ENCODE measurements at places on chromosomes 11 and 22.

- no peak for DNase-seq
Measured at GRCh38 chr11:118109231-118109630, 22.5 kb upstream of the SMIM35 start.

GRCh38 chr11:1832211-1832919 is 2.4 kb upstream of the SYT8 start:
- peak; percentile 67 for DNase-seq

DNA sequence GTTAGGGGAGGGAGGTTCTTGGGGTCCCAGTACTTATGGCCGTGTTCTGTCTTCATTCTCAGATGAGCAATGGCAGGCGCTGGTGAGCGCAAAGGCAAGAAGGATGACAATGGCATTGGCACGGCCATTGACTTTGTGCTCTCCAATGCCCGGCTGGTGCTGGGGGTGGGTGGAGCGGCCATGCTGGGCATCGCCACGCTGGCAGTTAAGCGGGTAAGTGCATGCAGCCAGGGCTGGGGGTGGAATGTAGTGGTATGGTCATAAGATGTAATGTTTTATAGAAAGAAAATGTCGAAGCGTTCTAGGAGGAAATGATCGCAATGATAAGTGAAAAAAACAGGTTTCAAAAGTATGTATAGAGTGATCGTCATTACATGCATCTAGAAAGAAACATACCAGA is 9.1 kb upstream of the ATF4 start:
- no peak for DNase-seq

DNA sequence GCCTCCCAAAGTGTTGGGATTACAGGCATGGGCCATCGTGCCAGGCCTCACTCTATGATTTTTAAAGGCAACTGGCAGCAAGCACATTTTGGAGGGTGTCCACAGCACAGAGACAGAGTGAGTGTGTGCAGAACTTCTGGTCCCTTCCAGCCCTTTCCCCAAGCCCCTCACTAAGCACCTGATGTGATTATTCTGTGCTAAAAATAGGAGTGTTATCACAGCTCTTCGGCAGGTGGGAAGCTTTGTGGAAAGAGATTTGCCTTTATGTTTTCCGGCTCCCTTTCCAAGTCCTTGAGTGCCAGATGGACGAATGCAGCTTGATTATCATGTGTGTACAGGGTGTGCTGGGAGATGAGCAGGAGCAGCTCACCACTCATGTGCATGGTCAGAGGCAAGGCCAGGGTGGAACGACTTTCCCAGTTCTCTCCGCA is 310.8 kb downstream of the DDX10 start:
- no peak for DNase-seq

DNA sequence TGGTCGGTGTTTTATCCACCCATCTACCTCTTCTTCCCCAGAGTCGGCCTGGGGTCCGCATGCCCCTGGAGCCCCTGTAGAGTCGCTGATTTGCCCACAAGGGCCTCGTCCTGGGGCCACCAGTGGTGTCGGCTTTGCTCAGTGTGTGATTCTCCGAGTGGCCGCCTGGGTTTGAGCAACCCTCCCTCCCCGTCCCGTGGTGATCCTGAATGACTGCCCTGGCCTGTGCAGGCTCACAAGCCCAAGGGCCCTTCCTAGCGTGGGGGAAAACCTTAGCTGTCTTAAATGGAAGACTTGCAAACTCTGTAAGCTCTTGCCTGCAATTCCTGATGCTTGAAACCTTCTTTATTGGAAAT is 128.3 kb downstream of the OSBP2 start:
- no peak for DNase-seq

DNA sequence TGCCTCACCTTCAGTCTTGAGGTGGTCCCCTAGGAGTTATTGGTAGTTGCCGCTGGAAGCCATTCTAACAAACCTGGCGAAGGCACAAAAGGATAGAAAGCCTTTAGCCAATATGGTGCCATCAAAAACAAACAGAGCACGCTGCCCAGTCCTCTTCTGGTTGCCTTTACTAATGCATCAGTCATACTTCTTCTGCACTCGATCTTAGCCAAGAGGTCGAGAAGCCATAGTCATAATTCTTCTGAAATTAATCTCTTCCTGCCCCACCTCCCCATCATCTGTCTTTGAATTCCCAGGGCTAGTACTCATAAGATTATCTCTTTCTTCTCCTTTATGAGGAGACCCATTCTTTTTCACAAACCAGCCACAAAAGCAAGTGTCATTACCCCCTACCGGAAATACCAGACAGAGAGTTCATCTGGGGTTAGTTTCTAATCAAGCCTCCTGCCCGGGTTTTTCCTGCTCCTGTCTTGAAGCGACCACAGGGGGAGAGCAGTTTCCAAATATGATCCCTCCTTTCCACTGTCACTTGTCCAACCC is 21.4 kb upstream of the EHF start:
- DNase-seq, result no peak

- no peak for DNase-seq
Measured at GRCh38 chr11:126817096-126817495, 183.5 kb downstream of the KIRREL3 start.

DNA sequence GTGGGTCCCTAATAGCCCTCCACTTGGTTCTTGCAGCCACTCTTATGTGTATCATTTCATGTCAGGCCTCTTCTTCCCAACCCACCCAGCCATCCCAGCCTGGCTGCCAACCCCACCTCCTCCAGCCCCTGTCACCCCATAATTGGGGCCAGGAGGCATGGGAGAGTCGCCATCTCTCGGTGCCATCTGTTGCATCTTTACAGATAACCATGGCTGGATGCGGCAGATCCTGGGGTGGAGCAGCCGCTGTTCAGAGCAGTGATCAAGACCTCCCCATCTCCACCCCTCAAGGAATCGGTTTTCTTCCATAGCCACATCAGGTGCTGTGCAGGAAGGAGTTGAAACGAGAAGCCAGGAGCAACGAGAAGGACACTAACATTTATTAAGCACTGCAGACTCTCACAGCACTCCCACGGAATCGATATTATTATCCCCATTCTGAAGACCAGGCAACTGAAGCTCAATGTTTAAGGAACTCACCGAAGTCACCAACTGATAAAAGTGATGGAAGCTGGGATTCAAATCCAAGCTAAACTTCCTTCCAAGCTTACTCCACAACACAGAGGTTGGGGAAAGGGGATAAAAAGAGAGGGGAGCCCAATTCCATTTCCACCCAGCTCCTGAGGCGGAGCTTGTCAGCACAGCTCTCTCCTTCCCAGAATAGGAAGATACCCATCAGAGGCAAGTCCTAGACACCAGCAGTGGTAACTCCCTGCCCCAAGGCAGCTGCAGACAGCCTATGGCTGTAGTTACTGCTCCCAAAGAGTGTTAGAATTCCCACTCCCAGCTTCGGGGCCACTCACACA is 2.7 kb downstream of the SLC43A1 start:
- DNase-seq, result no peak

- DNase-seq, result no peak
Measured at GRCh38 chr11:55719608-55720160, 53.6 kb upstream of the OR5D13 start.

DNA sequence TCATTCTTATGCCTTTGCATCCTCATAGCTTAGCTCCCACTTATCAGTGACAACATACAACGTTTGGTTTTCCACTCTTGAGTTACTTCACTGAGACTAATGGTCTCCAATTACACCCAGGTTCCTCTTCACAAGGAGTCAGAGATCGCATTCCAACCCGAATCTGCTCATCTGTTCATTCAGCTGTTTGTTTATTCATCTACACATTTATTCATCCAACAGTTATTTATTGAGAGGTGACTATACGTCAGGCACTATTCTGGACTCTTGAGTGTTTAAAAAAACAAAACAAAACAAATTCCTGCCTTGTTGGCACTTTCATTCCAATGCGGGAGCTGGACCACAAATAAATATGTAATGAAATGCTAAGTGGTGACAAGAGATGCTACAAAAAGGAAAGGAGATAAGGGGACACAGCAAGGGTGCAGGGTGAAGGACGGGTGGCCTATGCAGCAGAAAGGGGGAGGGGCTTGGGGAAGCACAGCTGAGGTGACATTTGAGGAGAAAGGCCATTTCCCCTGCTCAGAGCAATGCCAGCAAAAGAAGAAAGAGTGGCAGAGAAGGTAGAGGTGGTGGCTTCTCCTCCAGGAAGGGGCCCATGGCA is 393.8 kb upstream of the SYN3 start:
- no peak for DNase-seq

DNA sequence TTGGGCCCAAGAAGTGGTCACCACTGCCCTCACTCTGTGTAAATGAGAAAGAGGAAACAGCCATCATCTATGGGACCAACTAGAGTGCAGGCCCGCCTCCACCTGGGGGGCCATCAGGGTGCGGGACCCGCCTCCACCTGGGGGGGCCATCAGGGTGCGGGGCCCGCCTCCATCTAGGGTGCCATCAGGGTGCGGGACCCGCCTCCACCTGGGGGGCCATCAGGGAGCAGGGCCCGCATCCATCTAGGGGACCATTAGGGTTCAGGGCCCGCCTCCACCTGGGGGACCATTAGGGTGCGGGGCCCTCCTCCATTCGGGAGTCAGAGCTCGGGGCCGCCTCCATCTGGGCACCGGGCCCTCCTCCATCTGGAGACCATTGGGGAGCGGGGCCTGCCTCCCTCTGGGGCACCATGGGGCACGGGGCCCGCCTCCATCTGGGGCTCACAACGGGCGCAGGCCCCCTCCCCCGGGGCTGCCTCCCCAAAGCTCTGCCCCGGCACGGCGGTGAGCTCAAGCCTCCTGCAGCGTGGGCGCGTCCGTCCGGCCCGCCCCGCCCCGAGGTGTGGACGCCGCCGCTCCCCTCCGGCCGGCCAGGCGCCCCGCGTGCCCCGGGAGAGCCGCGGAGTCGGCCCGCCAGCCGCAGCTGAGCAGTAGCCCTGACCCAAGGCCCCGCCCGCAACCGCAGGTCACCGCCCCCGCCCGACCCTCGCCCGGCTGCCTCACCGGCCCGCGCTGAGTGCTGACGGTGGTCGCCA is 512 bp downstream of the TOLLIP start:
- DNase-seq, result no peak

GRCh38 chr22:39623603-39624500 is 53.3 kb downstream of the CACNA1I start:
- no peak for DNase-seq

GRCh38 chr11:3158821-3159220 is 6.3 kb downstream of the OSBPL5 start:
- DNase-seq, result no peak

DNA sequence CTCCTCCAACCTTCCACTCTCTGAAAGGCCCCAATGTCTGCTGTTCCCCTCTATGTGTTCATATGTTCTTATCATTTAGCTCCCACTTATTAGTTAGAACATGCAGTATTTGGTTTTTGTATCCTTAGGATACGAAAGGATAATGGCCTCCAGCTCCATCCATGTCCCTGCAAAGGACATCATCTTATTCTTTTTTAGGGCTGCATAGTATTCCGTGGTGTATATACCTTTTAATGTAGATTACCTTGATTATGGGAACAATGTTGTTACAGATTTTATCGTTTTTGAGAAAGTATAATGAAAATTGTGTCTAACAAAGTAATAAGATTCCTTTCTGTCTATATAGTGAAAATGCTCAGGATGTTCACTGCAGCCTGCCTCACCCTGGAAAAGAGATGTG is 16.0 kb upstream of the CAVIN3 start:
- DNase-seq, result no peak

DNA sequence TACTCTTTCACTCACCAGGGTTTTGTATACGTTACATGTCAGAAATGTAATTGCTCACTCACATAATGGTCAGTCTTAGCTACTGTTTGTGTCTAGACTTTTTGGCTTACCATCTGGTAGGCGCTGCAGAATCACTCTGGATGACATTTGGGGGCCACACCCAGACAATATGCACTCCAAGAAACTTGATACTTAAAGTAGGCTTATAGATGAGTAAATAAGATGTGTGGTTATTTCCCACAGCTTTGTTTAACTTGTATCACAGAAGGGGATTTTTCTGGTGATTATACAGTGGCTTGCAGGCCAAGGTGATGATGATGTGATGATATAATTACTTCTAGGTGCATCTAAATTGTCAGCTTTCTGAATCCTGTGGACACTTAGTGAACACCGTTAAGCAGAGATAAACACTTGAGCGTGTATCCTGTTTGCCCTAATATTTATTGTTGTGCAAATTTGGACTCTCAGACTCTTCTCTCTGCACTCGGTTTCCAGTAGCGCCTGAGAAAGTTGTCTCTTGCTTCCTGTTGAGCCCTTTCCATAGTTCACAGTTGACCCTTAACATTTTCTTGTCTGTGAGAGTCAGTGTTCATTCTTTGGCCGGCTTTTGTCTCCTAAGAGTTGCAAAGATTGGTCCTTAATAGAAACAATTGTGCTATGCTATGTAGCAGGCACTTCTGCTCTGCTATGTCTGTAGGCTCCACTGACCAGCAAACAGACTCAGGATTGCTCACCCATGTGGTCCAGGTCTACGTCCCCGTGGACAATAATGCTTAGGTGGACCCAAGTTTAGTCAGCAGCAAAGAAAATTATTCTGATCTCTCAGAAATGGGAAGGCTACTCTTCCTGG is 89.3 kb downstream of the PRR5L start:
- DNase-seq, result no peak

GRCh38 chr22:45310331-45310976 is 720 bp downstream of the FAM118A start:
- DNase-seq, result no peak

DNA sequence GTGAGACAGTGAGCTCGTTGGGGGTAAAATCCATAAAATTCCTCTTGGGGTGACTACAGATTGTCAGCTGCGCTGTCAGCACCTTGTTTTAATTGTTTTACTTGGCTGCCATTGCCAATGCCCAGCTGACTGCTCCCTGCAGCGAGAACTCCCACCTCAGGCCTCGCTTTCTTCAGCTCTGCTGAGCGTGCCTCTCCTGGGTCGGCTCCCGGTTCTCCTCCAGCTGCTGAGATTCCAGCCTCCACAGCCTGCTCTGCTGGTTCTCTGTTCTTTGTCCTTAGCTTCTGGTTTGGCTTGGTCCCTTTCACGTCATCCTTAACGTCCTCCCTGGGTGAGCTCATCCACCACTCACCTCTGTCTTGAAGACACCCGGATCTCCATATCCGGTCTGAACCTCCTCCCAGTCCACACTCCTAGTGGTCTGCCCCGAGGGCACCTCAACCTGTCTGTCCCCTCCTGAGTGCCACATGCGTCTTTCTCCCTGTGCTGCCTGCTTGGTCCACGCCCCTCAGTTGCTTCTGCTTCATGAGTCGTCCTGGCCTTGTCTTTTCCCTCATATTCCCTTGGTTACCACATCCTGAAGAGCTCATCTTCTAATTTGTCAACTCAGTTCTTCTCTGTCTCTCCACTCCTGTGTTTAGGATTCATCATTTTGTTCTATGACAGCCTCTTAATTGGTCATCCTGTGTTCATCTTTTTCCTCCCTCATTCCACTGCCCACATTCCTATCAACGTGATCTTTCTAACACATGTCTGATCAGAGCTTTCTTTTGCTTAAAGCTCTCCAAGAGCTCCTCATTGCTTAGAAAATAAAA is 35.6 kb downstream of the BMAL1 start:
- no peak for DNase-seq

GRCh38 chr11:64096835-64097234 is 61.1 kb downstream of the FLRT1 start:
- no peak for DNase-seq

DNA sequence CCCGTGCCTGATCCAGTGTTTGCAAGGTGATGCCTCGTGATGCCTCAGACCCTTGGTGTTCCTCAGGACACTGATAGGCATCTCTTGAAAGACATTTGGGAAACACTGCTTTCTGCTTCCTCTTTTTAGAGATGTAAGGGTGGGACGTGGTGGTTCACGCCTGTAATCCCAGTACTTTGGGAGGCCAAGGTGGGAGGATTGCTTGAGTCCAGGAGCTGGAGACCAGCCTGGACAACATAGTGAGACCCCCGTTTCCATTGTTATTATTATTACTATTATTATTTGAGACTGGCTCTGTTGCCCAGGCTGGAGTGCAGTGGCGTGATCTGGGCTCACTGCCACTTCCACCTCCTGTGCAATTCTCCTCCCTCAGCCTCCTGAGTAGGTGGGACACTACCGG is 6.5 kb upstream of the SOX10 start:
- DNase-seq, result no peak

- DNase-seq, result no peak
Measured at GRCh38 chr11:48062649-48063048, 82.3 kb downstream of the PTPRJ start.
